ENCODE measurements at places on chromosomes 16 and 17.

DNA sequence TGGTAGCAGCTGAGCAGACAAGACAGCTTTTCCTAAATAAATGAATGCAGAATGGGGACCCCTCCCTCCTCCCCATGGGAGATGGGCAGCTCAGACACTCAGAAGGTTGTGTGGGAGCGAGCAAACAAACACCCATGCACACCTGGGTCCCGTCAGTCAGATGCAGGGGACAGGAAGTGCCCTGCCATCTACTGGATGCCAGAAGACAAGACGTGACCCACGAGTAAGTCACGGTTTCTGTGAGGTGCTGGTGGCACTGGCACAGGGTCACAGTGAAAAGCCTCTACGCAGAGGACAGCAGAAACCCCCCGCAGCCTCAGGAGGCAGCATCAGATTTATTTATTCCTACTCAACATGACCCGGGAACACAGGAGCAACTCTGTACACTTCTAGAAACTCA, 8.4 kb downstream of the HBQ1 start:
- DNase-seq, result no peak

DNA sequence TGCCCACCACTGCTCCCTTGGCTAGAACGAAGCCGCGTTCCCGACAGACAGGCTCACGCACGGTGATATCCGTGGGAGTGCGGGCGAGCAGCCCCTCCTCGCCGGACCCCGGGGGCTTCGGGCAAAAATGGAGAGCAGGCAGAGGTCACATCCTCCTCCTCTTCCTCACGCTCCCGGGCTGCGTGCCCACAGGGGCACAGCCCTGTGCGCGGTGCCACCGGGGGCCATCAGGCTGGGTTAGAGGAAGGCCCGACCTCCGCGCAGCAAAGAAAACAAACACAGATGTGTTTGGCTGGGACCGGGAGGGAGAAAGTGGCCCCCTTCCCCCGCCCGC, 519 bp upstream of the NTN1 start:
- no peak for DNase-seq

DNA sequence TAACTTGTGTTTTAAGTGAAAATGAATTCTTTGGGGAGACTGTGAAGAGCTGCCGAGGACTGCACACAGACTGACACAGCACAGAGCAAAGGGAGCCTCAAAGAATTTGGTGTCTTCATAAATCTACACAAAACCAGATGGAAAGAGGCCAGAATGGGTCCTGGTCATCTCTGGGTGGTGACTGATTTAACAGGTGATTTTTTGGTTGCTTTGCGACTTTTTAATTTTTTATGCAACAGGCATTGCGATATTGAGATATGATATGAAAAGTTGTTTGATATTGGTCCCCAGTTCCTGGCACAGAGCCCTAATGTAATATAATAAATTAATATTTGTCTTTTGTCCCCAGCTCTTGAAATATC, 12.6 kb upstream of the EIF1 start:
- DNase-seq, result no peak

DNA sequence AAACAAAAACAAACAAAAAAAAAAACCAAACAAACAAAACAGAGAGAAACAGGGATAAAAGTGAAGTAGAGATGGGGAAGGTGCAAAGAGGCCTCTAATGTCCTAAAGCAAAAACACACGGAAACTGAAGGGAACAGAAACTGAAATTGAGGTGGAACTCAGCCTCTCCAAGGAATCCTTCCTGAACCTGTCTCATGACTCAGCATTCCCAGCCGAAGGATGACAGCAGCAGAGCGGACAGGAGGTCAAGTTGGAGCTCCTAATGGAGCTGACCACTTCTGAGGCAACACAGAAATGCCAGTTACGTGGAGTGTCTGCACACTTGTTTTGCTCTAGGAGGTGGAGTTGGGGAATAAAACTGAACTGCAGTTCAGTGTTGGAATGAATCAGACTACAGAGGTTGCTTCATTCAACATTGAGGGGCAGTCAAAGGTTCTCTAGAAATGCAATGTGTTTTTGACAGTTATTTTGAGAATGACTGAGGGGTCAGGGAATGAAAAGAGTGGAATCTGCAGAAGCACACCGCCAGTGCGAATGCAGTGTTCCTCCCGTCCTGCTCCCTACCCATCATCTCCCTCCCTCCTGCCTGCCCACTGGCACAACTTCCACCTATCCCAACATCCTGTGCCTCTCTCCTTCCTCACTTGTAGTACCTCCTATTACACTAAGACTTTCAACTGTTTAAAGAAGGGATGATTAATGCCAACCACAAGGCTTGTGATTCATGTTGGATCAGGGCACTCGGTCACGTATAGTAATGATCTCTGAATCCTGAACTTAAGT, 6.3 kb downstream of the UBE2O start:
- no peak for DNase-seq

- peak; percentile 8 for DNase-seq
Measured at GRCh38 chr17:6753006-6753445, 2.8 kb upstream of the XAF1 start.

DNA sequence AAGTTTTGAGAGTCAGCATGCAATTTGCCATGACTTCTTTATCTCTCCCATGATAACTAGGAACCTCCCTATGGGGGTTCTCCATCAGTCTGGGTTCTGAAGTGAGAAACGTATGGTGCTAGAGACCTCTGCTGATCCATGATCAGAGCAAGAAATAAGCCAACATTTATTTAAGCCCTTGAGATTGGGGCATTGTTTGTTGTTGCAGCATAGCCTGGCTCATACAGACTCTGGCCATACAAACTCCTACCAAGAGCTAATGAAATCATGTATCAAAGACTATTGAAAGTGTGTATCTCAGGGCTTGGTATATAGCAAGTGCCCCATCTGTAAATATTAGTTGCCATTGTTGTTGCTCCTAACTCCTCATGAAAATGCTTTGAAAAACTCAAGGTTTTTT, 233.9 kb downstream of the MAF start:
- no peak for DNase-seq

DNA sequence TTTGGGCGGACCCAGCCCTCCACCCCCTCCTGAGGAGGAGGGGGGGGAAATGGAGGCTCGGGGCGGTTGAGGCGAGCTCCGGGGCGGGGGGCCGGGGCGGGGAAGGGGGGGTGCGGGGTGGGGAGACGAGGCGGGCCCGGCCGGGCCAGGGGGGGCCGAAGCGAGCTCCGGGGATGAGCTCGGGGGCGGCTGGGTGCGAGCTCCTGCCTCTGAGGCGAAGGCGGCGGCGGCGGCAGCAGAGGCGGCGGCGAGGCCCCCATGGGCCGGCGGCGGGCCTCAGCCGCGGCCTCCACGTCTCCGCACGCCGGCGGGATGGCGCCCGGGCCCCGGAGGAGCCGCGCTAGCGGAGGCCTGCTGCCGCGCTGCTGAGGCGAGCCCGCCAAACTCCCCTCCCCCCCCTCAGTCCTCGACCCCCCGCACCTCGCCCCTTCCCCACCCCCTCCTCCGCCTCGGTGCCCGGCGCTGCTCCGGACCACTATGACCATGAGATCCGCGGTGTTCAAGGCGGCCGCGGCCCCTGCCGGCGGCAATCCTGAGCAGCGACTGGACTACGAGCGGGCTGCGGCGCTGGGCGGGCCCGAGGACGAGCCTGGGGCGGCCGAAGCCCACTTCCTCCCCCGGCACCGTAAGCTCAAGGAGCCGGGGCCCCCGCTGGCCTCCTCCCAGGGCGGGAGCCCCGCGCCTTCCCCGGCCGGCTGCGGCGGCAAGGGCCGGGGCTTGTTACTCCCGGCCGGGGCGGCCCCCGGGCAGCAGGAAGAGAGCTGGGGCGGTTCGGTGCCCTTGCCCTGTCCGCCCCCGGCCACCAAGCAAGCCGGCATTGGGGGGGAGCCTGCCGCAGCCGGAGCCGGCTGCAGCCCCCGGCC, 596 bp downstream of the MSL1 start:
- no peak for DNase-seq

GRCh38 chr17:73932216-73932749, 271.2 kb upstream of the RPL38 start:
- DNase-seq, result no peak

- DNase-seq, result no peak
Measured at GRCh38 chr16:11298143-11298900, 17.2 kb upstream of the PRM1 start.

GRCh38 chr16:21264571-21265036, 13.5 kb downstream of the CRYM start:
- no peak for DNase-seq

DNA sequence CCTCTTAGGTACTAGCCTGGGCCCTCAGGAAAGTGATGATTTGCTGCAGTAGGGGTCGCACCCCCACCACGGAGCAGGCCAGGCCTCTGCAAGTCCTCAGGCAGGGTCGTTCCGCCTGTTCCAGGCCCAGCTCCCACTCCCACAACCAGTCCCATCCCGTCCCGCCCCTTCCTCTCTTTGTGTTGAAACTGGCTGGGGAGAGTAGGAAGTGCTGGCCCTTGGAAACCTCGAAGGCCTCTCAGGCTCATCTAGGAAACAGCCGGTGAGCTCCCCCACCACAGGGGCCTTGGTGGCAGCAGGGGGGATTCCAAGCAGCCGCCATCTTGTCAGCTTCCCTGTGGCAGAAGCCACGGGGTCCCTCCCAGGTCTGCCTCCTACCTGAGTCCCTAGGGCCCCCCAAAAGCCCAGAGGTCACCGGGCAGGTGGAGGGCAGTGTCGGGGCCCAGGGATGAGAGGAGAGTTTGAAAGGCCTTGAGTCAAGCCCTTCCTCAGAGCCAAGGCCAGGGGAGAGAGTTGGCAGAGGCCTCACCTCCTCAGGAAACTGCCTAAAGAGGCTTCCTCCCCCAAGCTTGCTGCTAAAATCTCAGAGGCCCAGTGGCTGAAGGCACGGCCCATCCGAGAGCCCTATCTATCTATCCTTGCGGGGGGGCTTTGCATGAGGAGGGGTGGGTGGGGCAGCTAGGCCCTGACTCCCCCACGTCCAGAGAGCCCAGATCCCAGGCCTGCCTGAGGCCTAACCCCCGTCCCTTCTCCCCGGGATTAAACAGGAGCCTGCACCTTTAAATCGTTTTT, 22.2 kb downstream of the MMP15 start:
- no peak for DNase-seq

DNA sequence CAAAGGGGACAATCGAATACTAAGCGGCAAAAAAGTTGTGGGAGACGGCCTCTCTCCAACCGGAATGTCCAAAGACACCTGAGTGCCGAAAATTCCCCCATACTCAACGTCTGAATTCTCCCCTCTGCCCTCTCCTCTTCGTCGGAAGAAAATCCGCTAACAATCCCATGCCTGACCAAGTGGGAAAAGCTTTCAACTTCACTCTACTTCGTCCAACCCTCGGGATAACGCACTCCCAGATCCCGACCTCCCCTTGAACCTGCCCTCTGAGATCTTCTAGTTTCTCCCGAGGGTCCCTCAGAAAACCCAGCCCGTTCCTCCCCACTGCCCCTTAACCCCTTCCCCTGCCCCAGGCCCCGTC, 961 bp downstream of the AMFR start:
- DNase-seq, result no peak

- DNase-seq, result no peak
Measured at GRCh38 chr16:59148056-59148768, 414.1 kb upstream of the GOT2 start.

Measured in retinal pigment epithelial cell (primary cell).